ENCODE measurements at places on chromosomes 2 and 18.

DNA sequence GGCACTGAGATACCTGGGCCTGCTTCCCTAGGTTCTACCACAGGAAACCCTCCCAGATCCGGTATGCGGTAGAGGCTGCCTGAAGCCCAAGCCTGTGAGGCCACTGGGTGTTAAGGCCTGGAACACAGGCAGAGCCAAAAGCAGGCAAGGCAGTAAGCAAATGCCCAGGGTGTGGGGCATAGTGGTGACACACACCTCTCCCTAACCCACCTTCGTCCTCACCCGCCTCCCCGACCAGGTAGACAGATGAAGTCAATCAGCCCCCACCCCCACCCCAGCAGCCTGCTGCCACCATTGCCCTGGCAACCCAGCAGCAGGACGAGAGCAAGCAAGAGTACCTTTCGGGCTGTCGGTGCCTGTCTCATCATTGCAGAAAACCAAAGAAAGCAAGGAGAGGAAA, 6.1 kb downstream of the DCTN1 start:
- DNase-seq = no peak

DNA sequence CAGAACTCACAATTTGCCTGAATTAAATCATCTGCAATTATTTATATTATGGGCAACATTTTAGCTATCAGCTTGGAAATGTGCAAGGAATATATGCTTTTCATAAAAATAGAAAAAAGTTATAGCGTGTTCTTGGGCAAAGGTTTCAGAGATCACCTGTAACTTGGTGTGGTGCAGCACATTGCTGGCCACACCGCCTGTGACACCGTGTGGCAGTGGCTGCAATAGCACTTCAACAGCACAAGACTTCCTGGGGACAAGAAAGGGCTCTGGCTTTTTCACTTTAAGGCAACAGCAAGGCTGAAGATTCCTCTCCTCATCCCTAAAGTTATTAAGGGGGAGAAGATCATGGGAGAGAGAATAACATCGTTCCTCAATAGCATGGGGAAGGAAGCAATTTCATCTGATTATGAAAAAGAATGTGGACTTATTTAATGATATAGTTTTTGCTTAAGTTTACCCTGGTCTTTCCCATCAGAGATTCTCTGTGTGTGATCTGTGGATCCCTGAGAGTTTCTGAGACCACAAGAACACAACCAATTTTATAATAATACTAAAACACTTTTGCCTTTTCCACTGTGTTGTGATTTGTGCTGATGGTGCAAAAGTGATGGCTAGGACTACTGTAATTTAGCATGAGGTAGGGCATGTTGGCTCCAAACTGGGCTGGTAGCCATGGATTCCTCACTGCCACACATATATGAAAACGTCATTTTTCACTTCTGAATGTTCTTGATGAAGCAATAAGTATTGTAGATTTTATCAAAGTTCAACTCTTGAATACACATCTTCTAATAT, 15.0 kb upstream of the SERPINB3 start:
- no peak for DNase-seq

DNA sequence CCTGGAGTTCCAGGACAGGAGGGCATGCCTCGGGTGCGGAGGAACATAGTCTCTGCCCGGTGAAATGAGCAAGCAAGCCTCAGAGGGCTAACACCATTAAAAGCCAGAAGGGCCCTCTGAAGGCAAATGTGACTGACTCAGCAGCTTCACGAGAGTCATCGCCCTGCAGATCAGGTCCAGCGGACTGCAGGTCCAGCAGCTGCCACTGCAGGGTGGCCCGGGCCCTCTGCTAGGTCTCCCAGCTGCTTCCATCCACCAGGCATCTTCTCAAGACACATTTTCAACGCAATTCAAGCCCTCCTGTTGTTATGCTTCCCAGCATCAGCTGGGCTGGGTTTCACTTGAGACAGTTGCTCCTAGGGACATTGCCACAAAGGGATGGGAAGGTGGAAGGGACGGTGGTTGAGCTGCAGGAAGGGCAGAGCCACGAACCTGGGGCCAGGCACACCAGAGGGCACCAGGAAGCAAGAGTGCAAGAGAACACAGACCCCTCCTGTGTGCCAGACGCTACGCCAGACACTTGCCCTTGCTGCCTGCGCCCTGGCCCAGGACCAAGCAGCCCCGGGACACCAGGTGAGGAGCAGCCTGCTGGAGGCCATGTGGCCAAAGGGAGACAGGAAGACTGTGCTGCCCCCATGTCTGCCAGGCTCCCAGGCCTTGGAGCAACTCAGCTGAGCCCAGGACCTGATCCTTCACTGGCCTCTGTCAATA, 173.0 kb downstream of the HDAC4 start:
- DNase-seq = no peak

GRCh38 chr18:61694236-61694635, 198.6 kb downstream of the RNF152 start:
- no peak for DNase-seq

GRCh38 chr2:205792908-205793307, 110.6 kb downstream of the NRP2 start:
- DNase-seq = no peak

- no peak for DNase-seq
Observed at GRCh38 chr2:119464981-119465380, 33.3 kb downstream of the TMEM37 start.

- DNase-seq = no peak
Observed at GRCh38 chr2:206202446-206202845, 42.8 kb downstream of the EEF1B2 start.

DNA sequence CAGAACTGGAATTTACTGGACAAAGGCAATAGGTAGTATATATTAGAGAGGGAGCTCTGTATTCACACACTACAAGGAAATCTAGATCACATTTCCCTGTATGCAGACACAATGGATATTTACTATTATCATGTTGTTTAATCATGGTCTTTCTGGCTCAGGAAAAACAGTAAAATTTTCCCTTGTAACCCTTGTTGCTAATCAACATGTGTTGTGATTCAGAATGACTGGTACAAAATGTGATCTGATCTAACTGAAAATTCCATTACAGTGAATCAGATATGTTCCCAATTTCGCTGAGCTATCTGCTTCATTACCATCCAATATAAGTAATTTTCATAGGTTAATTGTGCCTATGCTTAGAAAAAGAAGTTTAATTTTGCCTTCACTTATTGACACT, 1109.7 kb downstream of the LRP1B start:
- no peak for DNase-seq

- no peak for DNase-seq
Observed at GRCh38 chr18:10767658-10768057, 241.8 kb downstream of the NAPG start.

DNA sequence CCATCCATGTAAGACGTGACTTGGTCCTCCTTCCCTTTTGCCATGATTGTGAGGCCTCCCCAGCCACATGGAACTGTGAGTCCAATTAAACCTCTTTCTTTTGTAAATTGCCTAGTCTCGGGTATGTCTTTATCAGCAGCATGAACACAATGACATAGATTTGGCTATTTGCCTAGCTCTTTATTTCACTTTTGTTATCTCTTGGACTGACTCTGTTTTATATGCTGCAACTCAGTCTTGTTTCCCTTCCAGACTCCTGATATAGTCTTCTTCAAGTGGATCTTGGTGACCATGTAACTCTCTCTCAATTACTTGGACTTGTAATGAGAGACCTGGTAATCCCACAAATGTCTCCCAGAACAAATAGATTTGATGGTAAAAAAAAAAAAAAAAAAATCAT, 627.6 kb downstream of the CCDC85A start:
- DNase-seq = no peak

GRCh38 chr2:17311771-17312511, 206.3 kb downstream of the RAD51AP2 start:
- DNase-seq = no peak

GRCh38 chr2:44075541-44075940, 79.8 kb upstream of the LRPPRC start:
- no peak for DNase-seq

DNA sequence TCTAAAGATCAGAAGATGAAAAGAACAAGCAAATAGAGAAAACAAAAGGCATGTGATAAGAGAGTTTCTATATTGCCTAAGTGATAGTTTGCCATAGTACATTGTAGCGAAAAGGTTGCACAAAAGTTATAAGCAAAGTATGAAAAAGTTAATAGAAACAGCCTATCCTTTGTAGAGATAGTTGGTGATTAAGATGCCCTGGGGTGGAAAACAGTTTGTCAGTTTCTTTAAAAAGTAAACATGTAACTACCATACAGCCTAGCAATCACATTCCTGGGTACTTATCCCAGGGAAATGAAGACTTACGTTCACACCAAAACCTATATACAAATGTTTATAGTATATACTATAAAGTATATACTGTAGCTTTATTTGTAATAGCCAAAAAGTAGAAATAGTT, 16.9 kb upstream of the DAPL1 start:
- no peak for DNase-seq

DNA sequence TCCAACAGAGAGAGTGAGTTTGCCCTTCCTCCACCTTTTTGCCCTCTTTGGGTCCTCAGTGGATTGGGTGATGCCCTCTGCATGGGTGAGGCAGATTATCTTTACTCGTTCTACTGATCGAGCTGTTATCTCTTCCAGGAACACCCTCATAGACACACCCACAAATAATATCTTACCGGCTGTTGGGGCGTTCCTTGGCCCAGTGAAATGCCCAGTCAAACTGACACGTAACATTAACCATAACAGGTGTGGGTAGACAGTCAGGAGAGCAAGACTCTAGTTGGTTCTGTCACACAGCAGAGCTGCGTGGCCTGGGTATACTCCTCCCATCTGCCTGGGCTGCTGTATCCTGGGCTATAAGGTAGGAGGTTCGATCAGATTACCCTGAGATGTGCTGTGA, 144.1 kb downstream of the AGAP1 start:
- DNase-seq = no peak

GRCh38 chr2:196970099-196970498, 43.6 kb upstream of the PGAP1 start:
- DNase-seq = no peak

GRCh38 chr2:176122683-176123410, at the start of gene HOXD9:
Gene HOXD9 (plus strand): TSS chr2:176122719. CDS start chr2:176122769, 50 bp downstream.
- DNase-seq = no peak
